ENCODE measurements at places on chromosomes 2 and 18.

DNA sequence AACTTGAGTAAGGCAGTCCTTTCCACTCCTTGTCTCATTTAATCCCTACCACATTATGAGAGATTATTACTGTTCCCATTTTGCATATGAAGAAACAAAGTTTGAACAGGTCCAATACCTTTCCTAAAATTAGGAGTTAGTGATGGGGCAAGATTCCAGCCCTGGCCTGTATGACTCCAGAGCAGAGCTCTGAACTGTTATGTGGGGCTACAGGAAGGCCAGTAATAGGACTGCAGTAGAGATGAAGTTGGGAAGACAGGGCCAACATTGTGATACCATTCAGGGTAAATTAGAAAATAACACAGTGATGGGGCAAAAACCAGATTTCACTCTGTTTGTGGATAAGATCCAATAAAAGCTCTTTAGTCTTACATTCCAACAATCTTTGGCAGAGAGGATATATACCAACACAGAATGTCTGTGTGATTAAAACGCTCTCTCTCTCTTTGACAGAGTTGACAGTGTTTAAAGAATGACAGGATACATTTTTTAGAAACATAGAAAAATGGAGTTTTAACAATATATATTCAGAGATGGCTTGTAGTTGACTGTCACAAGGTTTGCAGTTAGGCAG lies 22.7 kb downstream of the KATNAL2 start:
- no peak for DNase-seq

- DNase-seq = no peak
These were observed 53.9 kb downstream of the THOC1 start for GRCh38 chr18:213966-214365.

GRCh38 chr2:187294043-187294442 lies 154.0 kb downstream of the CALCRL start:
- DNase-seq = no peak

DNA sequence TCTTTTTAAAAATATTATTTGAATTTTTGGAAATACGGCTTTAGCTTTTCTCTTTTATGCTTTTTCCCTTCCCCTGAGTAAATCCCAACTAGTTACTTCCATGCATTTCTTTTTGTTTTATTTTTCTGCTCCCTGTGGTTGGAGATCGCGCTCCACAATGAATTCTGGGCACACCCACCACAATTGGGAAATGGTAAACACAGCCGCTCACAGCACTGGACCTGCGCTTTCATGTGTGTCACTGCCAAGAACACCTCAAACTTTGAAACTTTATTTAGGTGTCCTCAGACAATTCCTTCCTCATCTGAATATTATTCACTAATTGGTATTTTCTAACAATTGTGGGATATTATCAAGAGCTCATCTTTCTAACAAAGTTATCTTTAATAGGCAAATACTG lies 82.8 kb upstream of the TMEM18 start:
- no peak for DNase-seq

DNA sequence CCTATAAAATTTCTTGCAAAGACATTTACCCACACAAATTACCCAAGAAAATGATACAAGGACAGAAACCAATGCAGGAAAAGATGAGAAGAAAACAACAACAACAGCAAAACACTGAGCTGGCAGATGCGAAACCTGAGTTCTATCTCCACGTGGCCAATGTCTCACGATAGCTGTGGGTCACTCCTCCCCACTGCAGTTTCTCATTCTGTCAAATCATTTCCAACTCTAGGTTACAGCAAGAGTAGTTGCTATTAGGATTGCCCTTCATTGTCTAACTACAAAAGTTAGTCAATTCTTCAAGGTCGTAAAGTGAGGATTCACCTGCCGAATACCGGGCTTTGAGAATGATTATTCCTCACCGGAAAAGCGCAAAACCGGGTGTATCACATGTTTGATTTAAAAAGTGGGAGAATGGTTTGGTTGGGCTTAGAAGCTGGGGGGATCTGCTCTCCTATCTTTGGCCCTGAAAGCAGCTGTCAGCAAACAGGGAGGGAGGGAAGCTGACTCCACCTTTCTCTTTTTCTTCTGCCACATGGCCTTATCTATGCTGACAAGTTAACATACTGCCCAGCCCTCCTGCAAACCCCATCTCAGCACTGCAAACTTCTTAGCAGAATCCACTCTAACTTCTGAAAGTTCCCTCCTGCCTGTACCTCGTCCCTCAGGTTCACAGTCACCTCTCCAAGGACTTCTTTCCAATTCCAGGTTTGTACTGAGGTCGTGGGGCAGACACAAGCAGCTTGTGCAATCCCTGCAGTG lies 473.0 kb downstream of the SOX11 start:
- DNase-seq = no peak

GRCh38 chr18:49177812-49178211 lies 227.0 kb upstream of the SMAD7 start:
- DNase-seq = no peak

GRCh38 chr2:100262046-100262445 lies 60.3 kb downstream of the LONRF2 start:
- DNase-seq = no peak

- DNase-seq = no peak
These were observed 33.6 kb downstream of the PLCL1 start for GRCh38 chr2:197838036-197838435.

- no peak for DNase-seq
These were observed 120.9 kb downstream of the CLIP4 start for GRCh38 chr2:29236074-29236473.

DNA sequence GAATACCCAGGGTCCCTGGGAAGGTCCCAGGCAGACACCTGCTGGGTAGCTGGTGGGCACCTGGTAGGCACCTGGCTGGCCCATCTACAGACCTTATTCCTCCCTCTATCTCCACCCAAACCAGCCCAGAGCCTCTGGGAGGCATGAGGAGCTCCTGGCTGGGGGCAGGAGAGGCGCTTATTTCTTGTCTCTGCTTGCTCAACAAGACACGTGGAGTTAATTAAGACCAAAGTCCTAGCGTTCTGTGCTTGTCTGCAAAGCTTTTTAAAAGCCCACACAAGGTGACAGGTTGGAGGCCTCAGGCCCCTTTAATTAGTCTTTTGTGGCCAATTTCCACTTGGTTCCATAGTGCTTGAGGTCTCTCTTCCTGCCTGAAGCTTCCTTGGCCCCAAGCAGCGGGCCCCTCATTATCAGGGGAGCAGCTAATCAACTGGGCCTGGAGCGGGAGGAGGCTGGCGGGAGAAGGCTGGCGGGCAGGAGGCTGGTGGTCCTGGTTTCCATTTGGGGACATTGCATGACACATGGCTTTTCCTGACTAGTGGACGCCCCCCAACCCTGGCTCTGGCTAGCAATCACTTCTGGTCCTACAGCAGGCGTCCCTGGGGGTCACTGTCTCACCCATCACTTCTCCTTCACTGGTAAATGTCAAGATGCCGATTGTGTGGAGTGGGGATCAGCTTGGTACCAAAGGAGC lies 65.4 kb upstream of the HDAC4 start:
- no peak for DNase-seq

GRCh38 chr2:6336752-6337471 lies 528.8 kb downstream of the CMPK2 start:
- no peak for DNase-seq

DNA sequence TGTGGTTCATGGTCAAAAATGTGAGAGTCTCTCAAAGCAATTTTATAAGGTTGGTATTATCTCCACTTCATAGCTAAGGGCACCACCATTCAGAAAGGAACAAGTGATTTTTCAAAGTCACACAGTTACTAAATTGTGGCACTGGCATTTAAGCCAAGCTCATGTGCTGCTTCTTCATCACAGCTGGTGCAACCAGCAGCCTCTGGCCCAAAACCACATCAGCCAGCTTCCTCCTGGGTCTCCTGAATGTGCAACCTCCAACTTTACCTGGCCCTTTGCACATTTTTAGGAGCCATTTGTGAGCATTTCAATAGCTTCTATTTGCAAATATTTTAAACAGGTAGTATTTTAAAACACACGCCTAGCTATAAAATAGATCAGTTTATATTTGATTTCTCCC lies 293.7 kb downstream of the BCL11A start:
- no peak for DNase-seq

DNA sequence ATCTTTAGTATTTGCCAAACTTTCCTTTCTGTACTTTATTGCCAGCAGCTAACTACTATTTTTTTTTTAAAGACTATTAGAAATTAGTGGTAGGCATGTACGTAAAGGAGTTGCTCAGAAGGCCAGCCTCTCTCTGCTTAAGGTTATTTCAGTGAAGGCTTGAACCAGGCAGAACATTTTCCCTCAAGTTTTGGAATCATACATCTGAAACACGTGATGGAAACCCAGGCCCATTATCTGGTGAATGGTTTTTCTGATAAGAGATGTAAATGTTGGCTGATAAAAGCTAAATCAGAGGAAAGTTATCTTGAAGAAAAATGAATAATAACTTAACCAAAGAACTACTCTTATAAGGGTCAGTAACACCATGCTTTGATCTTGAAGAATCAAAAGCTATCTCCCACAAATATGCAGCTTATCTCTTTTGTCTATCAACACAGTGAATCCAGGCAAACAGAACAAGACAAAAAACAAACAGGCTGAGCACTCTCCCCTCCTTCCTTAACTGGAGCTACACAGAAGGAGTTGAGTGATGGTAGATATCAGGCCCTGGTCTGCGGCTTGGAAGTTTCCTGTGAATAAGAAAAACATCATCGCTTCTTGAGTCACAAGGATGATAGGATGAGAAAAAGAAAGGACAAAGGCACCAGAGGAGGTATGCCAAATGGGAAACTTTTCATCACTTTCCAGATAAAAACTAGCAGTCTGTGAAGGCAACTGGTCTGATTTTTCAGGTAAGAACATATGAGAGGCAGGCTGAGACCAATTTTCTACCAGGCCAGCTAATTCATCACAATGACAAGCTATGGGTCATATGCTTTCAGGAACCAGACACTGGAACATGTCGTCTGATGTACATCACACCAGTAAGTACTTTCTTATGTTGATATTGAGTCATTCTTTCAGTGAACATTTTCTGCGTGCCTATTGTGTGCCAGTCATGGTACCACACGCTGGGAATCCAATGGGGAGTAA lies 88.4 kb upstream of the STK17B start:
- no peak for DNase-seq

- no peak for DNase-seq
These were observed 19.4 kb downstream of the SERPINB13 start for GRCh38 chr18:63606526-63606925.

DNA sequence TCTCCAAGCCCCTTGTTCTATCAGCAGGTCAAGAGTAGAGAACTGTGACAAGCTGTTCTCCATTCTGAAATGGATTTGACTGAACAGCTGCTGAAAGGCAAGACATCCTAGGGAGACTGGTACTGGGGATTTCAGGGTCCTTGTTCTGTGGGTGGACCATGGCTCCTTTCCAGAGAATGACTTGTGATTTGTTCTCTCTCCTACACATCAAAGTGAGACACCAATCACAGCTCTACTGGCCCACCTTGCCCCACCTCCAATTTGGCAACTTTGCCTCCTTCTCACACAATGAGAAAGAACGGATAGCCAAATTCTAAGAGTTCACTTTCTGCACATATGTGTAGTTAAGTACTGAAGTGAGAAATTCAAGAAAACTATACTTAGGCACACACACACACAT lies 67.4 kb downstream of the BCL11A start:
- no peak for DNase-seq

Measured in muscle of arm (tissue), 14 donors.